ENCODE measurements at places on chromosomes 6 and 20. TPM values are rescaled to one million over a fixed set of nuclear protein-coding genes. Genes with fewer than 3 reads are reported as not detected.
A peak's percentile ranks its signal among the peaks of the same experiment; 100 is the strongest.

DNA sequence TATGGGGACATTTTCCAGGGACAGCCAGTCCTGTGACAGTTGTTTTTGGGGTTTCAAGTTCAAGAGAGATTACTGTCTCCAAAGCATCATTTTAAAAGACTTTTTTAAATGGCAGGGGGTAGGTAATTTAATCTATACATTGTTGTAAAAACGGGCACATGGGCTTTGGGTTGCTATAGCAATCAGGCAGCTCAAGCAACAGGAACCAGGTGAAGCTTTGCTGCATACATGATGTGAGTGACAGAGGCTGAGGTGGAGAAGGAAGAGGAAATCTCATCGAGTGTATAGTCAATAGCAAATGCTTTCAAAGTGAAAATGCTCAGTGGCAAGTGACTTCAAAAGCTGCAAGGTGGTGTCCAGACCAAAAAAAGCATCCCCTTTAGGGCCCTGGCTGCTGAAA, 277.4 kb upstream of the JAG1 start:
- no peak for DNase-seq

ANGPT4 gene
- total RNA-seq = 0.57 TPM

DNA sequence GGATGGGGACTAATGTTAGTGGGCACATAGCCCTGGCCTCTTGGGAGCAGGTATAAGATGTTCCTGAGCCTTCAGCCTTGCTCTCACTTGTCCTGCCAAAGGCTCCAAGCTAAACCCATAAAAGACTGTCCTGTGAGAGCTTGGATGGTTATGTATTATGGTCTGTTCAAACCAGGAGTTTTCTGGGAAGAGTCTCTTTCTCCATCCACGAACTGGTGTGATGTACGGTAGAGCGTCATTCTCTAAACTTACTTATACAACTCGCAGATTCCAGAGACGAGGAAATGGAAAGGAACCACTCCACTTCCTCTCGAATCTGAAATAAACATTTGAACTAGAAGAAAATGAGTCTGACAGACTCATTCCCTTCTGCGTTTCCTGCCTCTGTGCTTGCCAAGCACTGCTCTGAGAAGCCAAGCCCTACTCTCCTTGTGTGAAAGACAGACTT, 5.3 kb downstream of the SOBP start:
- peak; percentile 45 for DNase-seq

GRCh38 chr20:57287007-57287880, 20.8 kb upstream of the BMP7 start:
- no peak for DNase-seq

DEFB128 gene
- total RNA-seq = not detected

SRMS gene
- total RNA-seq = 0.38 TPM

DNA sequence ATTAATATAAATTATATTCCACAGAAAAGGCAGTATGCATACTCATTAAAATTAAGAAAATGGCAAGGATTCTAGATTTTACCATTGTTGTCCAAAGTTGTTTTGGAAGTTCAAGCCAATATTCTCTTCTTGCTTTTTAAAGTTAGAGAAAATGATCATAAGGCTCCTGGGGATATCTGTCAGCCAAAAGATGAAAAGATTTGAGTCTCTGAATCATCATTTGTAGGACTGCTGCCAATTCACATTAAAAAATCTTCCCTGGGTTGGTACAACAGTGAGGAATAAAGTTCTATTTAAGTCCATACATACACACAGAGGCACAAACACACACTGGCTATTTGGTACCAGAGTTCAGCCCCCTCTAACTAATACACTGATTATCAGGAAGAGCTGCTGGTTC, 620.1 kb downstream of the COL12A1 start:
- no peak for DNase-seq

BACH2 gene
- total RNA-seq = 6.9 TPM

GRCh38 chr6:126890055-126890454, 228.4 kb upstream of the RSPO3 start:
- no peak for DNase-seq

All from kidney (tissue), 22 donors.